ENCODE measurements at places on chromosomes 13 and 19.

- no peak for DNase-seq
These were observed 626 bp upstream of the ATP5F1D start for GRCh38 chr19:1240925-1241324.

GRCh38 chr13:60260440-60260839 is 96.7 kb upstream of the DIAPH3 start:
- no peak for DNase-seq

GRCh38 chr19:7366701-7367420 is 18.1 kb downstream of the ARHGEF18 start:
- DNase-seq: no peak

GRCh38 chr19:33697766-33698165 is 76.0 kb downstream of the CHST8 start:
- no peak for DNase-seq

Measured in spinal cord (tissue), 10 donors.